ENCODE measurements at places on chromosomes 7 and 10. TPM values are rescaled to one million over a fixed set of nuclear protein-coding genes. Genes with fewer than 3 reads are reported as not detected.

The C7orf33 gene
- not detected for total RNA-seq

The CBLL1 gene
- total RNA-seq = 14.6 TPM

The ANXA11 gene
- 98.2 TPM for total RNA-seq

The TRIM50 gene
- total RNA-seq = not detected

The TMEM254 gene
- 8.6 TPM for total RNA-seq

The TFR2 gene
- not detected for total RNA-seq

The SORCS1 gene
- not detected for total RNA-seq

The ITPRID1 gene
- not detected for total RNA-seq

Measured in glomerular endothelial cell (primary cell).